Activated CD4-positive, alpha-beta T cell treated with anti-CD3 and anti-CD28 coated beads, Interleukin-2, amount 10 ng/mL, durations not matched to agents 7 days and 5 days (primary cell): ENCODE measurements at places on chromosomes 2 and 18. TPM values are rescaled to one million over a fixed set of nuclear protein-coding genes. Genes with fewer than 3 reads are reported as not detected.

Gene MDH1B
- 0.50 TPM for total RNA-seq

DNA sequence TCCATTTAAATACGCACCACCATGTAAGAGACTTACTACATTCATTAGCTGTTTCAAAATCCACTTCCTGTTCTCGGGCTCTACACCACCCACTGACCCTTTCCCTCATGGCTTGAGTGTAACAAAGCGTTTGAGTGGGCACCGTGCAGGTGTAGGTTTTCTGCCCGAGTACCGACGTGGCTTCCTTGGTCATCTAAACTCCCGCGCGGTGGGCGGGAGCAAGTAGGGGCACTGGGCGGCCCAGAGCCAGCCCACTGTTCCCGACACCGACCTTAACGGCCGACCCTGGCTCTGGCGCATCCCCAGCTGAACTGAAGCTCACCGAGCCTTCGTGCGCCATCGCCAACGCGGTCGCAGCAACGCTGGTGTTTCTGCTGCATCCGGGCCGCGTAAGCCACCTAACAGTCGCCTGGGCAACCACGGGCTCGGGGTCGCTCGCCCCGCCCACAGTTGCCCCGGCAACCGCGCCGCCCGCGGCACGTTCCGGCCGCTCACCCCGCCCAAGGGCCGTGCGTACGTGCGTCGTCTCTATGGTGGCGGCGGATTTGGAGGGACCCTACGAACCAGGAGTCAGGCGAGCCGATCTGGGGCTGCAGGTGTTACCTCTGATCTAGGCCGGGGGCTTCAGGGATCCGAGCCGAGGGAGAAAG, at the start of the genes C2orf81 and WDR54:
TSS of gene C2orf81 (minus strand) at position 399 of the 650 bp plus-strand sequence. CDS start at position 340, 59 bp downstream.
TSS of gene WDR54 (plus strand) at position 510 of the 650 bp plus-strand sequence. CDS start 424 bp downstream, outside the sequence.
- DNase-seq = peak; percentile 95

Gene UGP2
- total RNA-seq = 140 TPM

DNA sequence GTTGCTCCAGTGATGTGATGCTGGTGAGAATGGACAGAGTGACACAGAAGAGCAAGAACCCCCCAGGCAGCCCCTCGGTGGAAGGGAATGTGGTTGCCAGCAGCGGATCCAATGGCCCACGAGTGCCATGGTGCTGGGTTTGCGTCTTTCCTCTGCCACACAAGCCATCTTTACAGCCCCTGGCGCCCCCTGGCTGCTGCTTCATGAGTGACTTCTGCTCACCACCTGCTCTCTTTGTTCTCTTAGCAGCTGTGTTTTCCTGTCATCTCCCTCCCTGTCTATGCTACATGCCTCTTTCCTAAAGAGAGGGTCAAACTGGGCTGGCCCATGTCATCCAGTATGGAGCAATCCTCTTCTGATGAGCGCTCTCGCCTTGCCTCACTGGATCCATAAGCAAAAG, 300.0 kb upstream of the SMIM21 start:
- DNase-seq = peak; percentile 25

Gene RAX
- not detected for total RNA-seq

DNA sequence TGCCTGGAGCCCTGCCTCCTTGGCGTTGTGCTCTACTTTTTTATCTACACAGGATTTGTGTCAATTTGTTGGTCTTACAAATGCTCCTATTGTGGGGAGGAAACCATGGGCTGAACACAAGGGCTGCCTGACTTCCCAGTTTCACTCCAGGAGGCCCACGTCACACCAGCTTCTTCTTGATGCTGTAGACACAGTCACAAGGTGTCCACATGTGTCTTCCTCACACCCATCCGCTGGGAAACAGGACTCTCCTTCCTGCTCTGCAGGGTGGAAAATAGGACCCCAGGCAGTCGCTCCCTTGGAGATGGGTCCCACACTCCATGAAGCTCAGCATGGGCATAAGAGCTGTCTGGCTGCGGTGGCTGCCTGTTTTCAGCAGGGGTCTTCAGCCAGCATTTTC, 468.2 kb downstream of the EPHA4 start:
- no peak for DNase-seq

- DNase-seq = no peak
Measured at GRCh38 chr2:185222311-185222710, 516.3 kb upstream of the FSIP2 start.

DNA sequence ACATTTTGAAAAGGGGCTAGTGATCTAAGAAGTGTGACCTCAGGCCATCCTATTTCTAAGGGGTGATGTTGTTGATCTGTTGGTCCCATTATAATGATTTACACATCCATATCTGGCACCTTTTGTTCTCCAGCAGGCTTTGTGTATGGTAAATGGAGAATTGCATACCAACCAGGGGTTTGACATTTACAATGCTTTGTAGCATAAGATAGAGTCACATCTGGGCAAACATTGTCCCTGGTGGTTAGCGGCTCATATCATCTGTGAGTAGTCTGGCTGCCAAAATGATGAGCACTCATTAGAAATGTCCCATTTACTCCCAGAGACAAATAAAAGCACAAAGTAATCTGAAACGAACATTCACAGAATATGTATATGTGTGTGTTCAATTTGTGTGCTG, 1775.5 kb upstream of the CELF4 start:
- no peak for DNase-seq

GRCh38 chr2:14120376-14120775, 512.1 kb upstream of the LRATD1 start:
- no peak for DNase-seq

Gene CCDC102B
- total RNA-seq = 2.3 TPM

DNA sequence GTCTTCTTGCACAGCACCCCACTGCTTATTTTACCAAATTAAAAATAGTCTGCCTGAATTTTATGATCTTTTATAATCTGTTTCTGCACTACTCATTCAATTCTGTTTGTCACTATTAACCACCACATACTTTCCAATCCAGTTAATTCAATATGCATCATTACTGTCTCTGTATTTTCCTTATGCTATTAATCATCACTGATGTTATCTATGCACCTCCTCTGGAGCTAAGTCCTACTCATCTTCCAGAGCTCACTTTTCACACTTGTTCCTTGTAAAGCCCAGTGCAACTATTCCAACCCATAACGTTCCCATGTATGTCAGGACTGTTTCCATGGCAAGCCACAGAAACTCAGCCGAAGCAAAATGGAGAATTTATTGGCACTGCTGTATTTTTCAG, 713.6 kb downstream of the PLCL1 start:
- DNase-seq = no peak

Gene FAP
- total RNA-seq = not detected

DNA sequence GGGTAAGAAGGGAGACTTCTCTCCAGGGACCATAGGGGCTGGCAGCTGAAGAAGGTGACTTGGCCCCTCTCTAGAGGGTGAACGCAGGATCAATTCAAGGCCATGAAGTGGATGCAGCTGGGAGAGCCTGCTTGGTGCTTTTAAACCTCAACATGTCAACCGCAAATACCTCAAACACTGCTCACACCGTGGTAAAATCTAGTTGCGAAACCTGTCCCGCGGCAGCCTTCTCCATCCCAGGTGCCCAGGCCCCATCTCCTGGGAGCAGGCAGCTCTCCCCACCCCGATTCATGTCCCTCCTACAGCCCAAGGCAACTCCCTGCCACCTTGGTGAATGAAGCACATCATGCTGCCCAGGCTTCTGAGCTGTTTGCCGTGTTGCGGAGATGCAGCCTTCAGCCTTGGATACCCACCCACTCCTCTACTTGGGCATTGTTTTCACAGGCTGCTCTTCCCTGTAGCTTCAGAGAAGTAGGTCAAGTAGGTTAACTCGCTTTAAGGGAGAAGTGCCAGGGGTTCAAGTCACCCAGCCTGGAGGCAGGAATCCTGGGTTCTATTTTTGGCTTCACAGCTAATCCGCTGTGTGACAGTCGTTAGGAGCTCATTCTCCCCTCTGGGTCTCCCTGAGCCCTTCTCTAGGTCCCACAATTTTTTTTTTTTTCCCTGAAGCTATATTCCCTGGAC, 6.2 kb upstream of the EFR3B start:
- DNase-seq = no peak

DNA sequence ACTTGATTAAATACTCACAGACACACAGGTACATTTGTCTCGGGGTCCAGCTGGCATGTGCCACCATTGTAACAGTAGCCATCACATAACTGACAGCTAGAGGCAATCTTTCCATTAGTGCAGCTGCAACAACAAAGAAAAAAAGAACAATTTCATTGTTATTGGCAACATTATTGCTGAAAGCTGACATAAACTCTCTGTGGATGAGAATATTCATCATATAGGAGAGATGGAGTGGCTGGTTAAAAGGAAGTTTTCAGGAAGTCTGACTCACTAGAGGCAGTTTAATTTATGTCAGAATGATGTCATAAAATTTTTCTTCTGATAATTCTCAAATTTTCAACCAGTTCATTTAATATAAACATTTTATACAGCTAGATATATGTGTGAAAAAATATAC, 1490.0 kb upstream of the NXPH2 start:
- no peak for DNase-seq

Gene ZFP36L2
- total RNA-seq = 228 TPM

- no peak for DNase-seq
Measured at GRCh38 chr18:12960853-12961397, 13.1 kb downstream of the SEH1L start.

Gene GDF7
- not detected for total RNA-seq

- no peak for DNase-seq
Measured at GRCh38 chr2:216695401-216695821, at the start of gene IGFBP5. Gene IGFBP5 (minus strand): TSS chr2:216695549. CDS start chr2:216694775, 774 bp downstream.
